ENCODE measurements at places on chromosomes 5 and 9.

DNA sequence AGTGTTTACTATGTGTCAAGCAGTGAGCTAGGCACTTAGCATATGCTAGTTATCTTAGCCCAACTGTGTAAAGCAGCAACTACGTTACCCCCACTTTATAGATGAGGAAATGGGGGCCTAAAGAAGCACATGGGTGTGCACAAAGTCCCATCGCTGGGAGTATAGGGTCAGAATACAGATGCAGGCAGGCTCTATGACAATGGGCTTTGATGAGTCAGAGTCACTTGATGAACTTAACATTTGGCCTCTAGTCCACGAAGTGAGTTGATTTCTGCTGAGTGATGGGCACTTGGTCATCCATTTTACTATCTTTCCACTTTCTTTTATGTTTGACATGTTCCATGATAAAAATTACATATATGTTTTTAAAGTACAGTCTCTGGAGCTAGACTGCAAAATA is 204.3 kb downstream of the TRIM32 start:
- no peak for DNase-seq

DNA sequence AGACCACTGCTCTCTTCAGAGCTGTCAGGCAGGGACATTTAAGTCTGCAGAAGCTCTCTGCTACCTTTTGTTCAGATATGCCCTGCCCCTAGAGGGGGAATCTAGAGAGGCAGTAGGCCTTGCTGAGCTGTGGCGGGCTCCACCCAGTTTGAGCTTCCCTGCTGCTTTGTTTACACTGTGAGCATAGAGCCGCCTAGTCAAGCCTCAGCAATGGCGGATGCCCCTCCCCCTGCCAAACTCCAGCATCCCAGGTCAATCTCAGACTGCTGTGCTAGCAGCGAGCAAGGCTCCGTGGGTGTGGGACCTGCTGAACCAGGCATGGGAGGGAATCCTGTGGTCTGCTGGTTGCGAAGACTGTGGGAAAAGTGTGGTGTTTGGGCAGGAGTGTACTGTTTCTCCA is 59.9 kb downstream of the CAVIN4 start:
- no peak for DNase-seq

DNA sequence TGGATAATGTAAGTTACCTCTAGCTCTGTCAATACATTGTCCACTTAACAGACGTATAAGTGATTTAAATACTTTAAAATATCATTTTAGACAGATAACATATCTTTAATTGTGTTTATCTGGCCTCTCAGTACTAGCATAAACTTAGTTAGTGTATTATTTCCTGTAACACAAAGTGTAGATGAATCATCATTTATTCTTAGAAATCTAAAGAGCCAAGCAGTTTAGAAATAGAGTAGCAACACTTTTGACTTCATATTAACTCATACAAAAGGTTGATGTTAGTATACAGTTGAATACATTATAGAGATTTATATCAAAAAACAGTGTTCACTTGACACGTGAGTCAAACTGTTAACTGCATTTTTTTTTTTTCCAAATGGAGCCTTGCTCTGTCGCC is 18.0 kb downstream of the NCBP1 start:
- DNase-seq, result no peak

GRCh38 chr9:136019681-136020060 is 58.5 kb upstream of the UBAC1 start:
- DNase-seq, result no peak

DNA sequence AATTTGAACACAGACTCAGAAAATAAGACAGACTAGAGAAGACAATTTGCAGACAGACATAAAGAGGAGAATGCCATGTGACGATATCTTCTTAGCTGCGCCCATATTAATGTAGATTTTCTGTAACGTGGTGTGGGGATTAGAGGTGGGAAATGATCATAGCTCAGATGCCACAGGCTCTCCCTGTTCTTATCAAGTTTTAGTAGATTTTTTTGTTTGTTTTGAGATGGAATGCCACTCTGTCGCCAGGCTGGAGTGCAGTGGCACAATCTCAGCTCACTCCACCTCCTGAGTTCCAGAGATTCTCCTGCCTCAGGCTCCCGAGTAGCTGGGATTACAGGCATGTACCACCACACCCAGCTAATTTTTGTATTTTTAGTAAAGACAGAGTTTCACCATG is 59.4 kb downstream of the VPS13A start:
- DNase-seq, result no peak

- DNase-seq, result no peak
Measured at GRCh38 chr9:125805586-125805985, 58.4 kb downstream of the PBX3 start.

- DNase-seq, result no peak
Measured at GRCh38 chr9:87515006-87515405, 17.3 kb downstream of the DAPK1 start.

DNA sequence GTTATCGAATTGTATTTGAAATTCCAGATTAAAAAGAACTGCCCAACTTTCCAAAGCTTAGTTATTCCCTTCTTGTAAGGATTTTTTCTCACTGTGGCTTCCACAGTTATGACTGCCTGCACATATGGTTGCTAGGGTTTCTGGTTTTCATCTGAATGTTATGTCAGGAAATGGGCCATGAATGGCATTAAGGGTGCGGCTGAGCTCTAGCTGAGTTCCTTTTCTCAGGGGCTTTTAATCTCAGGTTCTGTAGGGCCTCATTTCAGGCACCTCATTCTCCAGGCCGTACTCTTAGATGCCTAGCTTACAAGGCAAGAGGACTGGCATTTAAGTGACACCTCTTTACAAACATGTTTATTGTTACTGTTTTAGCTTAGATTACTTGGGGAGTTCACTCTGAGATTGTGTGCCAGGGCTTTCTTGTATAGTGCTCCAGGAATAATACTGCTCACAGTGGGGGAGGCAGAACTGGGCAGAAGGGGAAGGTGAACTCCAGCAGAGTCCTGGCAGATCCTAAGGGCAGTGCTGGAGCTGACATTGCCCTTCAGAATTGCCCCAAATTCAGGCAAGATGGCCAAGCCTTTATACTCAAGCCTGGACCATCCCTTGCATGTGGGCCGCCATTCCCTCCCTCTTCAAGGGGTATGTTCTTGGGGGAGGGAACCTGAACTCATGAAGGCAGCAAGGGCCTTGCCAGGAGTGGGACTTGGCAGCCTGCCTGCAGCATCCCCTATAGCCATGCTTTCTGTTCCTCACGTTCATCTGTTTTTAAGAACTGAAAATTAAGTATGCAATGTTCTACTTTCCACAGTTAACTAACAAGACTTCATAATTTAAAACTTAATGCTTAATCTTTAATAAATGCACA is 111.5 kb downstream of the KDM4C start:
- DNase-seq, result no peak

DNA sequence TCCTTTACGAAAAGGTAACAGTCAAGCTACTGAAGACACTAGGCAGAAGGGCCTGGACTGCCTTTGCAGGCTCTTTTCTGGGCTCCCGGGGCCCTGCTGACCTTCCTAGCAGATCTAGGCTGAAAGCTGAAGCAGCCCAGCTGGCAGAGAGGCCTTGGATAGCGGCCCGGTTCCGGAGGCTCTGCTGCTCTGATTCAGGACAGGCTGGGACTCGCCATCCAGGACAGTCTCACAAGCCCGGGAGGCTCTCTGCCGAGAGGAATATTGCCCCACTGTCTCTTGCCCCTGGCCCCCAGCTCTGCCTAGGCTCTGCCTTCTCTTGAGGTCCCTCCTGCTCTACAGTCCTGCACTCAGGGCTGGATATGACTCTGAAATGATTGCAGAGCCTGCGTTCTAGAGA is 67.8 kb downstream of the PSD2 start:
- DNase-seq, result no peak

GRCh38 chr5:169474226-169474625 is 109.3 kb upstream of the SPDL1 start:
- DNase-seq, result no peak

DNA sequence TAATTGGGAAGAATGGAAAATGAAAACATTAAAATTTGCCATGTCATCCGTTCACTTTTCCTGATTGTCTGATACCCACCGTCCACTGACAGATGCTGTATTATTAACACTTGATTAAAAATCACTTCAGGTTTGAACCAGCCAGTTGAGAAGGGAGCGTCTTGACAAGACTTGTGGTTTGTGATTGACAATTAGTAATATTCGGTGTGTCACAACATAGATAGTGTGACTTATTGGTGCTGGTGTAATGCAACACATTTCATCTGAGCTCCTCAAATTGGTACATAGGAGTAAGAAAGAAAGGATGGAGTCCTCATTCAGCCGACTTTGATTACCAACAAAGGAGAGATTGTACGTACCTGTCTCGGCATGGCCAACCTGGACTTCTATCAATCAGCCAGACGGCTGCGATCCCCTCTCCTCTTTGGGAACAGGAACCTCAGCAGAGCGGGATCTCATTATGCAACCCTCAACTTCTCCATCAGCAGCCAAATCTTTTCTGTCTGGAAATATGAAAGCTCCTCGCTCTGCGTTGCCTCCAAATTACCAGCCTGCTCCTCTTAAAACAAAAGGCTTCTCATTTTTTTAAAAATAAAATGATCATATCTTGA is 211.7 kb upstream of the MVB12B start:
- no peak for DNase-seq

DNA sequence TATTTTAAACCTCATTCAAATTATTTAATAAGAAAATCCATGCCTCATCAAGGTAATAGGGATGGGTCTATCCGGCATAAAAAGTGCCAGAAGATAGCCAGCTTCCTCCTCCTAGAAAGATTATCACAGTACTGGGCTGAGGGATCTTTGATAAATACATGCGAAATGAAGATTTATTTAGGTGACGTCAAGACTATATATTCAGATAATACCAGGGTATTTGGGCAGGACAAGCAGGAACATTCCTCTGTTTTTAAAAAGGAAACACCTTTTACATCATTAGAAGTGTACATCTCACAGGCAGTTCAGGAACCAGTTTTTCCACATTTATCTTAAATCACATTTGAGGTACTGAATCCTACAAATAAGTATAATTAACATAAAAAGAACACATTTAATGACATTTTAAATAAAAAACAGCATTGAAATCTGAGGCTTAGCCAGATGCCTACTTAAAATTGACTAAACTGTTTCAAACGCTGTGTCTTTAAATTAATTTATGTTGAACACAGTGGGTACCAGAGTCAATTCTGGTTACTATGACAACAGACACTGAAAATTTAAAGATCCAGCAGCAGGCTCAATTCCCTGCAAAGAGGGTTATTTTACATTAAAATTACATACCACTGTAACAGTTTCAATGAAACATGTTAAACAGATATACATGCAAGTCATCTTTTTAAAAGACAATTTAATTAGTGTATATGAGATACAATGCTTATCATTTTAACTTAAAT is 124.7 kb upstream of the SLCO6A1 start:
- DNase-seq, result no peak

- DNase-seq, result no peak
Measured at GRCh38 chr5:153551537-153552079, 61.1 kb downstream of the GRIA1 start.

- peak; percentile 83 for DNase-seq
Measured at GRCh38 chr5:6632888-6633468, at the start of the genes NSUN2 and SRD5A1. Gene NSUN2 (minus strand): TSS chr5:6633044. CDS start chr5:6632979, 65 bp downstream. Gene SRD5A1 (plus strand): TSS chr5:6633440. CDS start chr5:6633577, 137 bp downstream.

DNA sequence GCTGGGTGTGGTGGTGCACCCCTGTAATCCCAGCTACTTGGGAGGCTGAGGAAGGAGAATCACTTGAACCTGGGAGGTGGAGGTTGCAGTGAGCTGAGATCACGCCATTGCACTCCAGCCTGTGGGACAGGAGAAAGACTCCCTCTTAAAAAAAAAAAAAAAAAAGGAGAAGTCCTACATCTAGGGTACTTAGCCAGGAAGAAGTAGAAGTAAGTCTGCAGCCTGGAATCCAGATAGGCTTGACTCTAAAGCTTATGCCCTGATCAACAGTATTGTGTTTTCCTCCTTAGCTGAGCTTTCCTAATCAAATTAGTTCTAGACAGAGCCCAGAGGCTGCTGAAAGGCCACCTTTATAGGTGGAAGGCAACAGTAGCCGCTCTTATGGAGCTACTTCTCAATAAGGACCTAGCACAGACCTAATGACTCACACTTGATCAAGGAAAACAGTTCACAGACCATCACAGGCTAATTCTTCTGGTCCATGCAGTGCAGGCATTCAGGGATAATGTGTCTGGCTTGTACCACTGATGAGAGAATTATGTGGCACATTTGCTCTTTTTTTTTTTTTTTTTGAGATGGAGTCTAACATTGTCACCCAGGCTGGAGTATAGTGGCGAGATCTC is 105.5 kb upstream of the KLF4 start:
- no peak for DNase-seq

Data from stimulated activated CD8-positive, alpha-beta memory T cell treated with anti-CD3 and anti-CD28 coated beads, Interleukin-4, amount 100 ng/mL, for 1 hour (primary cell).